SJSA1 (cell line): ENCODE measurements at places on chromosomes 1 and 21. TPM values are rescaled to one million over a fixed set of nuclear protein-coding genes. Genes with fewer than 3 reads are reported as not detected.

Gene TDRD5
- total RNA-seq: not detected in 2 replicates

Gene PPP1R12B
- total RNA-seq: 23.0 and 24.4 TPM in 2 replicates

Gene KRTAP10-5
- not detected in 2 replicates for total RNA-seq

Gene GBP5
- 6.4 and 10.4 TPM in 2 replicates for total RNA-seq

Gene TMCO4
- 19.1 and 26.2 TPM in 2 replicates for total RNA-seq

Gene SESN2
- total RNA-seq: 14.7 and 16.0 TPM in 2 replicates

Gene NBPF4
- not detected in 2 replicates for total RNA-seq

Gene CELA2B
- not detected in 2 replicates for total RNA-seq

Gene LCE2A
- not detected in 2 replicates for total RNA-seq

DNA sequence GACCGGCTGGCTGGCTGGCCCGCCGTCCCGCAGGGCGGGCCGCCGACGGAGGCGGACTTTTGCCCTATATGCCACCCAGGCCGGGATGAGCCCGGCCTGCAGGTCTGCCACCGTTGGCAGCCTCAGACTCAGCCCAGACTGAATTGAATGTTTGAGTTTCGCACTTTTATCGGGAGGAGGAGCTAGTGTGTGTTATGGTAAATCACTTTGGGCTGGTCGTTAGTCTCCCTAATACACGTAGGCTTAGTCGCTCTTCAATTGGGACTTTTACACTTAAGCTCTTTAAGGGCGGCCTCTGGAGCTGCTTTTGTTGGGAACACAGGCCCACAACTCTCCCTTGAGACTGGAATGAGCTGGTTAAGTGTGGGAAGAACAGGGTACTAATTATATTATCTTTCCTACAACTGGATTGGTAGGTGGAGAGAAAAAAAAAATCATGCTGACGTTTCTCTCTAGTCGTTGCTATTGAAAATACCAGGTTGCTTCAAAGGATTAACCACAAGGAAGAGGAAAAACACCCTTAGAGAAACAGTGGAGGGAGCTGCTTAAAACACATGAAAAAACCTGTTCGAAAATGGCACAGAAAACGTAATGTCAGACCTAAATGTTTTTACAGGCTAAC lies 1.4 kb upstream of the IRF2BP2 start:
- H3K4me1 ChIP-seq: peaks cover 71% of the 10 kb centered on the region
- no peak for DNase-seq
- peaks cover 29% of the 10 kb centered on the region for H3K36me3 ChIP-seq

- no peak for DNase-seq
- H3K36me3 ChIP-seq: no peaks in the 10 kb centered on the region
- peaks cover 5% of the 10 kb centered on the region for H3K4me1 ChIP-seq
- H3K27ac ChIP-seq: no peak overlapping the region
- no peak overlapping the region for H3K4me3 ChIP-seq
- H3K27me3 ChIP-seq: no peaks in the 10 kb centered on the region
These were observed 287.1 kb downstream of the LTN1 start for GRCh38 chr21:28705616-28706015.

DNA sequence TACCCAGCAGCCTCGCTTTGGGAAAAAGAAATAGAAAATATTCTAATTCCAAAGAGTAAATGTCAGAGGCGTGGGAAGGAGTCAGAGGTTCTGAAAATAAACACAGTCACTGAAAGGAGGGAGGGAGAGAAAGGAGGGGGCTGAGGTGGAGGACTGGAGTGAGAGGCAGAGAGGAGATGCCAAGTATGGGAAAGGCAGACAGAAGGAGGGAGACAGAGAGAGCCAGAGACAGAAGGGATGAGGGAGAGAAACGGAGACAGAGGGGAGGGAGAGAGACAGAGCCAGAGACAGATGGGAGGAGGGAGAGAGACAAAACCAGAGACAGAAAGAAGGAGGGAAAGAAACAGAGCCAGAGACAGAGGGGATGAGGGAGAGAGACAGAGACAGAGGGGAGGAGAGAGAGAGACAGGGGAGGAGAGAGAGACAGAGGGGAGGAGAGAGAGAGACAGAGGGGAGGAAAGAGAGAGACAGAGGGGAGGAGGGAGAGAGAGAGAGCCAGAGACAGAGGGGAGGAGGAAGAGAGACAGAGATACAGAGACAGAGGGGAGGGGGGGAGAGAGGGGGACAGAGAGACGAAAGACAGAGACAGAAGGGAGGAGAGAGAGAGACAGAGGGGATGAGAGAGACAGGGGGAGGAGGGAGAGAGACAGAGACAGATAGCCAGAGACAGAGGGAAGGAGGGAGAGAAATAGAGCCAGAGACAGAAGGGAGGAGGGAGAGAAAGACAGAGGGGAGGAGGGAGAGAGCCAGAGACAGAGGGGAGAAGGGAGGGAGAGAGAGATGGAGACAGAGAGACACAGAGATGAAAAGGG lies 525.5 kb downstream of the MATN1 start:
- no peaks in the 10 kb centered on the region for H3K4me1 ChIP-seq
- H3K36me3 ChIP-seq: no peaks in the 10 kb centered on the region
- H3K4me3 ChIP-seq: no peak overlapping the region
- no peak overlapping the region for H3K27ac ChIP-seq
- peak; percentile 34 for DNase-seq
- no peaks in the 10 kb centered on the region for H3K27me3 ChIP-seq

DNA sequence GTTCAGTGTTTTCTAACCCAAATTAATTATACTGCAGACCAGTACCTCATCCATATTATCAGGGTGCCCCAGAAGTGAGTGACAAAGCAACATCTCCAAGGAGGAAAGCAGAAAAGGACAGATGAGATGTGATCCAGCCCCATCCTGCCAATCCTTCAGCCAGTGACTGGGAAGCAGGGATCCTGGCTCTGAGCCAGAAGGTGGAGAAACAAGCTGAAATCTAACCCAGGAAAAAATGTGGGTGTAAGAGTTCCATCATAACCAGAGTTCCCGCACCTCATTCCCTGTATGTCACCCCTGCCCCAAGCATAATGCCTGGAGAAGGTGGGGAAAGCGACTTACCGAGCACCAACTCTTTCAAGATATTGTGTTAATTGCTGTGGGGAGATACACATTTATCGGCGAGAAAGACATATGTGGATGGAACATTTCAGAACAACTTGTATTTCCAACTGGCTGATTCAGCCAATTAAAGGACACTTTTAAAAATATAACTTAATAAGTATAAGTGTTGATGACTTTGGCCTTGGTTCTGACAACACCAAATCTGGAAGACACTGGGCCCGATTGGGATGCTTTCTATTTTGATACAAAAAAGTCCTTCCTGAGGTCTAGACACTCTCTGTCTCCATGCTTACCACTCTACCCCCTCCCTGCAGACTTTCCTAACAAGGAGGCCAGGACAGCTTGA lies 14.9 kb downstream of the PLEKHA6 start:
- peaks cover 18% of the 10 kb centered on the region for H3K4me1 ChIP-seq
- DNase-seq: no peak
- no peak overlapping the region for H3K4me3 ChIP-seq
- no peaks in the 10 kb centered on the region for H3K36me3 ChIP-seq
- H3K27ac ChIP-seq: no peak overlapping the region

DNA sequence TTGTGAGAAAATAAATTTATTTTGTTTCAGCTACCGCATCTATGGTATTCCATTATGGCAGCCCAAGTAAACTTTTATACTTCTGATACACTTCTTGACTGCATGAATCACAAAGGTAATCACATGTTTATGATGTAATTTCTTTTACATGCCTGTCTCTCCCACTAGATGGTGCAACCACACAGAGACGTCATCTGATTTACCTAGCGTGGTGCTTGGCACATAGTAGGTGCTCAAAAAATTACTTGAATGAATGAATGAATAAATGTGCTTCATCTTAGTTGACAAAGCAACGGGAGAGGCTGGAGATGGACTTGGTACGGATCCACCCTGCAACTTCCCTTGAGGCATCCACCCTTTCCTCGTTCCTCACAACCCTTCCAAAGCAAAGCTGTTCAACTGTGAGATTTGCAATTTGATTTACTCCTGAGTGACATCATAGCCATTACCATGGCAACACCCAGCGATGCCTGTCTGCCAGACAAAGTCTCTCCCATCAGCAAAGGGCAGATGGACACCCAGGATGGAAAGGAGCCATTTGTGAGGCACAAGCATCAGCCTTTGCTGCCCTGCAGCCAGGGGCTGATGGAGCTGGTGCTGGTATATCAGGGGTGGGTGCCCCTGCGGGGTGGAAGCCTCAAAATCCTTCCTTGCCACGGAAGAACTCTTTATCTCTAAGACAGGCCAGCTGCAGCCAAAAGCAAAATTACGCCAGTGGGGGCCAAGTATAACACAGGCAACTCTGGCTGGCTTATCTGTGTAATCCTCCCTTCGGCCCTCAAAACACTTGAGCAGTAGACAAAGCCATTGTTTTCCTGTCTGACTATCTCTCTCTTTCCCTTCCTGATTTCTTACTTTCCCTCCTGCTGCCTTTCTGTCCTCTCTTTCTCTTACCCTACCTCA lies 18.9 kb upstream of the VWA5B1 start:
- H3K4me1 ChIP-seq: peaks cover 10% of the 10 kb centered on the region
- no peak for DNase-seq
- H3K36me3 ChIP-seq: no peaks in the 10 kb centered on the region
- no peaks in the 10 kb centered on the region for H3K27me3 ChIP-seq
- no peak overlapping the region for H3K27ac ChIP-seq

- H3K36me3 ChIP-seq: peaks cover 26% of the 10 kb centered on the region
- H3K27me3 ChIP-seq: no peaks in the 10 kb centered on the region
- DNase-seq: peak; percentile 41
- H3K4me3 ChIP-seq: no peak overlapping the region
- H3K27ac ChIP-seq: no peak overlapping the region
- peaks cover 22% of the 10 kb centered on the region for H3K4me1 ChIP-seq
These were observed 78.9 kb downstream of the SLC66A1 start for GRCh38 chr1:19390901-19391595.

DNA sequence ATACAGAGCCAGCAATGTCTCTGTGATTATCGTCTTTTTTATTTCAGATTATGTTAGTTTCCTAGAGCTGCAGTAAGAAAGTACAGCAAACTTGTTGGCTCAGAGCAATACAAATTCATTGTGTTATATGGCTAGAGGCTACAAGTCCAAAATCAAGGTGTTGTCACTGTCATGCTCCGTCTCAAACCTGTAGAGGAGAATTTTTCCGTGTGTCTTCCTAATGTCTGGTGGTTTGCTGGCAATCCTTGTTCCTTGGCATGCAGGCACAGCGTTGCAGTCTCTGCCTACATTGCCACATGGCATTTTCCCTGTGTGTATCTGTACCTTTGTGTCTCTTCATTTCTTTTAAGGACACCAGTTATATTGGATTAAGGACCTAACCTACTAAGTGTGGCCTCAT lies 244.4 kb downstream of the LRRIQ3 start:
- no peak overlapping the region for H3K27ac ChIP-seq
- no peaks in the 10 kb centered on the region for H3K36me3 ChIP-seq
- no peak for DNase-seq
- no peaks in the 10 kb centered on the region for H3K27me3 ChIP-seq
- H3K4me1 ChIP-seq: no peaks in the 10 kb centered on the region
- H3K4me3 ChIP-seq: no peak overlapping the region

DNA sequence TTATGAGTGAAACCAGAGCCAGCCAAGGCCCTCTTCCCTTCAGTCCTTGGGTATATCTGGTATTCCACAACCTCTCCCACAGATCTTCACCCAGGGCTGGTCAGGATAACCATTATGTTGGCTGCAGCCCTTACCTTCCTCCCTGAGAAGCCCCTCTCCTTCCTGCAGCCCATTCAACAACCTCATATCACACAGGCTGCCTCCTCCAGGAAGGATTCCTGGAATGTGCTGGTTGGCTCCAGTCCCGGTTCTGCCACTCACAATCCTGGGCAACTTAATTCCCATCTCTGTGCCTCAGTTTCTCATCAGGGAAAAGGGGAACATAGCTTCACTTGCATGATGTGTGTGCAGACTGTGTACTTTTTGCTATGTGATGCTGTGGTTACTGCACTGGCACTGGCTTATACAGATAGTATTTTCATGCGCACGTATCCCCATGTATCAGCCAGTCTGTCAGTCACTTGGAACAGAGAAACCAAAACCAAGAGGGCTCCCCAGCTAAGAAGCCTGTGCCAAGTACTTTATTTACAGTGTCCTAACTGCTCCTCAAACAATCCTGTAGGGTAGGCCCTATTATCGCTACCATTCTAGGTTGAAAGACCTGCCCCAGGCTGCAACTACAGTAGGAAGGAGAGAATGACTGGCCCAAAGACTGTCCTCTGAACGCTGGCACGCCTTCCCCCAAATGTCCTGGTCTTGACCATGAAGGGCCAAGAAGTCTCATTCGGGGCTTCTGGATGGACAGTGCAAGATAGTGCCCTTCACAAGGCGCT lies 39.9 kb upstream of the PPP1R15B start:
- no peaks in the 10 kb centered on the region for H3K36me3 ChIP-seq
- H3K27ac ChIP-seq: no peak overlapping the region
- DNase-seq: no peak
- no peak overlapping the region for H3K4me3 ChIP-seq
- H3K4me1 ChIP-seq: no peaks in the 10 kb centered on the region
- no peaks in the 10 kb centered on the region for H3K27me3 ChIP-seq

DNA sequence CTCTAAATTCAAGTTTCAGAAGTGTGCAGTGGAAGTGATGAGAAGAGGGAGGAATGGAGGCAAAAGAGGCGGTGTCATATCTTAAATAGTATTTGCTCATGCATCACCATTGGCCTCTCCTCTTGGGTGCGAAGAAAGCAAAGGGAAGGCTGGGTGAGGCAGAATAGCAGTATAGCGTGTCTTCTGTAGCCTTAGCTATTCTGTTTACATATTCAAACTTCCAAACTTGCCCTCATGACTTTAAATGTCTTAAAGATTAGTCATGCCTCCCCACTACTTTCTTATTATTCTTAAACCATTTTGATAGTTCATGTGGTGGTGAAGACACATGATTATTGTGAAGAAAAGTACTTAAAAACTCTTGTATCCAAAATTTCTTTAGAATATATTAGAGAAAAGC lies 104.6 kb upstream of the TENT5C start:
- 0 out of 2 replicates have a peak, but pooled peaks cover 6% of the 10 kb centered on the region for H3K36me3 ChIP-seq
- H3K27me3 ChIP-seq: no peaks in the 10 kb centered on the region
- H3K27ac ChIP-seq: peak overlapping the region; percentile 75
- peaks cover 34% of the 10 kb centered on the region for H3K4me1 ChIP-seq
- DNase-seq: peak; percentile 72
- no peak overlapping the region for H3K4me3 ChIP-seq

- no peak for DNase-seq
- H3K4me1 ChIP-seq: peaks cover 26% of the 10 kb centered on the region
- no peaks in the 10 kb centered on the region for H3K27me3 ChIP-seq
- H3K4me3 ChIP-seq: no peak overlapping the region
These were observed 86.5 kb upstream of the ATP1A1 start for GRCh38 chr1:116286541-116286971.

DNA sequence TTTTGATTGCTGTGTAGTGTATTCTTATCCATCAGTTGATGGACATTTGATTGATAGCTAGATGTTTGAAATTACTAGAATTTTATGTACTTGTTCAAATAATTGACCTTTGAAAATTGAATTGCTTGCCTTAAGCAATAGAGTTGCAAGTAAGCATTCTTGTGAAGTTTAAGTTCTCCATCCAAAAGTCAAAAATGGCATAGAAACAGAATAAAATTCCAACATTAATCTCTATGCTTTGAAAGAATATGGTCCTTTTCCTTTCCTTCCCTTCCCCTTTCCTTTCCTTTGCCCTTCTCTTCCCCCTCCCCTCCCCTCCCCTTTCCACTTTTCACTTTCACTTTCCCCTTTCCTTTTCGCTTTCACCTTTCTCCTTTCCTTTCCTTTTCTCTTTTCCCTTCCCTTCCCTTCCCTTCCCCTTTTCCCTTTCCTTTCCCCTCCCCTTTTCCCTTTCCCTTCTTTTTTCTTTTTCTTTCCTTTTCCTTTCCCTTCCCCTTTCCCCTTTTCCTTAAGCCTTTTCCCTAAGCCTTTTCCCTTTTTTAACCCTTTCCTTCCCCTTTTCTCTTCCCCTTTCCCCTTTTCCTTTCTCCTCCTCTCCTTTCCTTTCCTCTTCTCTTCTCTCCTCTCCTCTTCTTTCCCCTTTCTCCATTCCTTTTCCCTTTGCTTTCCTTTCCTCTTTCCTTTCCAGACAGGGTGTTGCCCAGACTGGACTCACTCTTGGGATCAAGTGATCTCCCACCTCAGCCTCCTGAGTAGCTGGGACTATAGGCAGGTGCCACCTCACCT lies 67.4 kb downstream of the SASS6 start:
- H3K4me3 ChIP-seq: no peak overlapping the region
- no peak for DNase-seq
- H3K27me3 ChIP-seq: no peaks in the 10 kb centered on the region
